Suprapubic skin (tissue), 4 donors: ENCODE measurements at places on chromosomes 3 and 15. TPM values are rescaled to one million over a fixed set of nuclear protein-coding genes. Genes with fewer than 3 reads are reported as not detected.

DNA sequence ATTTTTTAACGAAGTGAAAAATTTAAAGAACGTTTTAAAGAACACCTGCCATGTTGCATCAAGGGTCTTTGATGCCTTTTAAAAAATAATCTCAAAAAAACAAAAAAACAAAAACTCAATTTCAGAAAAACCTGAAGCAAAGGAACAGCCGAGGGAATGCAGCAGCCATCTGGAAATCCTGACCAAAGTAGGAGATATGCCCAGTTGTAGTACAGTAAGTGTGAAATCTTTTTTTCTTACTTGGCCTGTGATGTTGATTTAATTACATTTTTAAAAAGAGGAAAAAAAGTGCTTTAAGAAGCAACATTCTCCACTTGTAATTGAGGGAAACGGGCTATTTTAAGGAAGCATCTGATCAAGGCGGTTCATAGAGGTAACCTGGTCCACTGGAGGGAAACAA, 213.7 kb upstream of the GAP43 start:
- no peak for DNase-seq
- no peaks in the 10 kb centered on the region for H3K4me1 ChIP-seq

- H3K27me3 ChIP-seq = no peaks in the 10 kb centered on the region
- no peak overlapping the region for H3K27ac ChIP-seq
- H3K4me1 ChIP-seq = peaks cover 18% of the 10 kb centered on the region
- no peak overlapping the region for H3K4me3 ChIP-seq
Observed at GRCh38 chr3:73559749-73560148, 65.0 kb downstream of the PDZRN3 start.

GRCh38 chr3:33758864-33759263, 39.6 kb upstream of the PDCD6IP start:
- no peaks in the 10 kb centered on the region for H3K36me3 ChIP-seq
- H3K27ac ChIP-seq = no peak overlapping the region
- no peak overlapping the region for H3K4me3 ChIP-seq
- DNase-seq = no peak

DNA sequence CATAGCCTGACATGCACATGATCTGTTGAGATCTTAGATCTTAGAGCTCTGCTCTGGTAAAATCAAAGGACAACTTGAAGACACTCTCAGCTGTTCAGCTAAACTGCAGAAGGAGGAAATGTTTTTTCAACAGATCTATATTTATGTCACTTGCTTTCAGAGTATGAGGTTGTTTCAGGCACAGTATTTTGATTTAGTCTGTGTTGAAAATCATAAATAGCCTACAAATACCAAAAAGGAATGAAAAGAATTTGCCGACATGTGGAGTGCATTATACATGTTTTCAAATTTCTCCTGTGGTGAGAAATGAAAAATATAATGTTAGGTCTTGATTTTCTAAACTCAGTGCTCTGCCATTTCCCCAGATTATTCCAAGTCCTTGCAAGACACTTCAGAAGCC, 1118.4 kb downstream of the TBL1XR1 start:
- no peak overlapping the region for H3K4me3 ChIP-seq
- H3K27me3 ChIP-seq = no peaks in the 10 kb centered on the region
- no peak overlapping the region for H3K27ac ChIP-seq
- no peak for DNase-seq
- no peaks in the 10 kb centered on the region for H3K36me3 ChIP-seq
- H3K4me1 ChIP-seq = no peaks in the 10 kb centered on the region

- DNase-seq = no peak
- peaks cover 12% of the 10 kb centered on the region for H3K4me1 ChIP-seq
- H3K36me3 ChIP-seq = no peaks in the 10 kb centered on the region
- H3K4me3 ChIP-seq = no peak overlapping the region
- H3K27ac ChIP-seq = no peak overlapping the region
Observed at GRCh38 chr15:70153921-70154717, 56.4 kb upstream of the TLE3 start.

GRCh38 chr3:136838641-136839555, 20.0 kb downstream of the SLC35G2 start:
- peak overlapping the region; percentile 24 for H3K27ac ChIP-seq
- no peaks in the 10 kb centered on the region for H3K27me3 ChIP-seq
- DNase-seq = no peak
- no peaks in the 10 kb centered on the region for H3K36me3 ChIP-seq
- H3K4me3 ChIP-seq = no peak overlapping the region

GRCh38 chr15:55281517-55282228, 7.9 kb downstream of the RAB27A start:
- H3K36me3 ChIP-seq = no peaks in the 10 kb centered on the region
- no peaks in the 10 kb centered on the region for H3K27me3 ChIP-seq
- H3K4me1 ChIP-seq = peaks cover 10% of the 10 kb centered on the region
- H3K4me3 ChIP-seq = no peak overlapping the region

GRCh38 chr15:60585743-60586708, 107.1 kb upstream of the ICE2 start:
- peaks cover 54% of the 10 kb centered on the region for H3K4me1 ChIP-seq
- H3K27me3 ChIP-seq = no peaks in the 10 kb centered on the region
- no peak overlapping the region for H3K27ac ChIP-seq
- no peak overlapping the region for H3K4me3 ChIP-seq
- no peak for DNase-seq

DNA sequence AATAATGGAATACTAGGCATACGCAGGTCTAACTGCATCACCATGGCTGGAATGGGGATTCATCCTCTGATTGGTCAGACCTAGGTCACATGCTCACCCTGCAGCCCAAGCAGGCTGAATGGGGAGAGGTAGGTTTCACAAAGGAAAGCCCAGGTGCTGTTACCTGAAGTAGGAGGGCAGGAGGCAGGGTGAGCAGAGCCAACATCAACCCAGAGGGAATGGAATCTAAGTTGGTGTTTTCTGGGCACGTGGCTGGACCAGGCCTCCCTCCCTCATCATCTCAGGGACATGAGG, 6.7 kb upstream of the H1-8 start:
- H3K27ac ChIP-seq = no peak overlapping the region
- H3K27me3 ChIP-seq = no peaks in the 10 kb centered on the region
- DNase-seq = no peak
- H3K36me3 ChIP-seq = no peaks in the 10 kb centered on the region
- H3K4me1 ChIP-seq = no peaks in the 10 kb centered on the region

DNA sequence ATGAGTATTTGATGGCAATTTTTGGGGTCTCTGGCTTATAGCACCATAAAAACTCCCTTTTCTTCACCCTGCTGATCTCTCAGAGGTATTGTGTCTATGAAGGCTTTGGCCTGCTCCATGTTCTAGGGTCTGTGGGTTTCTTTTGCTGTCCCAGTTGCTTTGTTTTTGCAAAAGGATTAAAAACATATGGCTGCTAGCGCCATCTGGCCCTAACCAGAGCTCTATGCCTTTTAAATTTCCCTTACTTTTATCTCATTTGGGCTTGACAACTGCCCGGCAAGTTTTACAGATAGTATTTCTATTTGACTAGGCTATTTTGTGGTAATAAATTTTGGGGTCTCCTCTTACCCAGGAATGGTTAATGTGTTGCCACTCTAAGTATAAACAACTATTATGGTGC, 6.4 kb upstream of the GHRL start:
- H3K36me3 ChIP-seq = peaks cover 48% of the 10 kb centered on the region
- no peak overlapping the region for H3K4me3 ChIP-seq
- no peak for DNase-seq
- H3K4me1 ChIP-seq = no peaks in the 10 kb centered on the region
- no peak overlapping the region for H3K27ac ChIP-seq
- no peaks in the 10 kb centered on the region for H3K27me3 ChIP-seq

GRCh38 chr15:95401587-95401986, 928.9 kb upstream of the NR2F2 start:
- no peaks in the 10 kb centered on the region for H3K4me1 ChIP-seq
- H3K4me3 ChIP-seq = no peak overlapping the region
- H3K27me3 ChIP-seq = no peaks in the 10 kb centered on the region
- H3K27ac ChIP-seq = no peak overlapping the region
- H3K36me3 ChIP-seq = no peaks in the 10 kb centered on the region
- DNase-seq = no peak

DNA sequence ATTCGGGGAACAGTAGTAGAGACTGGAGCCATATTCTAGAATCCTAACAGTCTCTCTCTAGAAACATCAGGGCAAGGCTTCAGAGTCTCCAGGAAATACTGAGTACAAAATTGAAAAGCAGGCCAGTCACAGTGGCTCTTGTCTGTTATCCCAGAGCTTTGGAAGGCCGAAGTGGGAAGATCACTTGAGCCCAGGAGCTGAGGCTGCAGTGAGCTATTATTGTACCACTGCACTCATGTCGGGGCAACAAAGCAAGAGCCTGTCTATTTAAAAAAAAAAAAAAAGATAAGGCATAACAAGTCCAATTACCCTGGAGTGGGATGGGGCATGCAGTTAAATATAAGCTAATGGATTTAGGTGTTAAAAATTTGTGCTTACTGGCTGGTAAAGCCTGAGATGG, 79.0 kb downstream of the SEMA6D start:
- H3K4me1 ChIP-seq = peaks cover 8% of the 10 kb centered on the region
- no peak overlapping the region for H3K27ac ChIP-seq
- no peaks in the 10 kb centered on the region for H3K36me3 ChIP-seq
- H3K27me3 ChIP-seq = no peaks in the 10 kb centered on the region

DNA sequence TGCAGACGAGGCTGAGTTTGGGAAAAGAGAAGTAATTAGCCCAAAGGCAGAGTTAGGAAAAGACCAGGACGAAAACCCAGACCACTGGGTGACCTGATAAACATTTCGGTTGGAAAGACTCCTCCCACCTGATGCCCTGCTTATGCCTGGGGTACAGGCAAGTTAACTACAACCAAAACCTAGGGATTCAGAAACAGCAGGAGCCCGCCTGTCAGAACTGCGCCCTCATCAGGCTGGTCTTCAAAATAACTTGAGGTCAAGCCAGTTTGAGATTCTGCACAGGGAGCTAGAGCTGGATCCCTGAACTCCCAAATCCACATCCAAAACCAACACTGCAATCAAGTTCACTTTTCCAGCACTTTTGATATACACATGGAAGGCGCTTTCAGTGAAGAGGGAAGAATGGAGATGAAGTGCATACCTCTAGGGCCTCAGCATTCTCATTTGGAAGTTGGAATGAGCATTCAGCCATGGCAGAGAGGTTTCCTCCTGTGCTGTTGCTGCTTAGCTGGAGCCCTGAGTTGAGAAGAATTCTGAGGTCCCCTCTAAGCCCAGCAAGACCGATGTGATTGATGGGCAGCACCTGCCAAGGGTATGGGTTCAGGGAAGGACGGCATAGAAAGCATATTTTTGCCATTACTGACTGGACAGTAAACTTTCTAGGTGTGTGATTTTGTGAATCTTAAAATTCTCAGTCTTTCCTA, 11.6 kb downstream of the TSEN2 start:
- peaks cover 75% of the 10 kb centered on the region for H3K36me3 ChIP-seq
- H3K4me1 ChIP-seq = no peaks in the 10 kb centered on the region
- no peak overlapping the region for H3K4me3 ChIP-seq

GRCh38 chr3:18425641-18426257, 610 bp upstream of the SATB1 start:
- peaks cover 27% of the 10 kb centered on the region for H3K4me1 ChIP-seq
- no peaks in the 10 kb centered on the region for H3K36me3 ChIP-seq
- peak overlapping the region; percentile 75 for H3K4me3 ChIP-seq
- H3K27me3 ChIP-seq = no peaks in the 10 kb centered on the region
- peak overlapping the region; percentile 85 for H3K27ac ChIP-seq

DNA sequence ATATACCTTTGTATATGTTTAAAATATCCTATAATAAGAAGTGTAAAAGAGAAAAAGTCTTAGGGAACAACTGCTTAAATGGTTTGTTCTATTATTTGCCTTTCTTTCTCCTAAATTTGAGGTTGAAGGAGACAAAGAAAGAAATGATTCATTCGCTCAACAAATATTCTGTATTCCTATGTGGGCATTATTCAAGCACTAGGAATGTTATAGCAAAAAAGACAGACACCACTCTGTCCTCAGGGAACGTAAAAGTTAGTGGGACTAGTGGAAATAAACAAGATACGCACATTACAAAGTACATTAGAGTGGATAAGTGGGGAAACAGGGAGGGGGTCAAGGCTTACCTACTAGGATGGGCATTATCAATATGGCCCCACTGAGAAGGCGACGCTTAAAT, 332.2 kb downstream of the LPP start:
- no peaks in the 10 kb centered on the region for H3K4me1 ChIP-seq
- no peak overlapping the region for H3K27ac ChIP-seq
- peaks cover 18% of the 10 kb centered on the region for H3K36me3 ChIP-seq
- no peaks in the 10 kb centered on the region for H3K27me3 ChIP-seq
- H3K4me3 ChIP-seq = no peak overlapping the region

GRCh38 chr3:78035131-78035641, 995.3 kb downstream of the ROBO2 start:
- no peaks in the 10 kb centered on the region for H3K36me3 ChIP-seq
- H3K27ac ChIP-seq = no peak overlapping the region
- no peak overlapping the region for H3K4me3 ChIP-seq
- no peaks in the 10 kb centered on the region for H3K27me3 ChIP-seq
- DNase-seq = no peak

Gene TMEM40
- total RNA-seq = 47.7 TPM

Gene CLDN18
- not detected for total RNA-seq

Gene WDR93
- not detected for total RNA-seq

Gene SLC6A1
- 6.8 TPM for total RNA-seq

Gene SGO1
- 2.6 TPM for total RNA-seq

Gene SERINC4
- 0.62 TPM for total RNA-seq

Gene CCDC39
- total RNA-seq = not detected
